ENCODE measurements at places on chromosomes 13 and 19.

DNA sequence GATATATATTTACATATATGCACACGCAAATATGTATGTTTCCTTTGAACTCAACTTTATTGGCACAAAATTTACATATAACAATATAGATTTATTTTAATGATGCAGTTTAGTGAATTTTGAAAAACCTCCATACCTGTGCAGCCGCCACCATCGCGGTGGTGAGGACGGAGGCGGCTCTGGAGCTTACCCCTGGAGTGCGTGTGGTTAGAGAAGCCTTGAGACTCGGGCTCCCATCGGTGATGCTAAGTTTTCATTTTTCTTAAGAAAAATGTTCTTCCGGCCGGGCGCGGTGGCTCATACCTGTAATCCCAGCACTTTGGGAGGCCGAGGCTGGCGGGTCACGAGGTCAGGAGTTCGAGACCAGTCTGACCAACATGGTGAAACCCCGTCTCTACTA is 31.8 kb downstream of the GJA3 start:
- DNase-seq = no peak

DNA sequence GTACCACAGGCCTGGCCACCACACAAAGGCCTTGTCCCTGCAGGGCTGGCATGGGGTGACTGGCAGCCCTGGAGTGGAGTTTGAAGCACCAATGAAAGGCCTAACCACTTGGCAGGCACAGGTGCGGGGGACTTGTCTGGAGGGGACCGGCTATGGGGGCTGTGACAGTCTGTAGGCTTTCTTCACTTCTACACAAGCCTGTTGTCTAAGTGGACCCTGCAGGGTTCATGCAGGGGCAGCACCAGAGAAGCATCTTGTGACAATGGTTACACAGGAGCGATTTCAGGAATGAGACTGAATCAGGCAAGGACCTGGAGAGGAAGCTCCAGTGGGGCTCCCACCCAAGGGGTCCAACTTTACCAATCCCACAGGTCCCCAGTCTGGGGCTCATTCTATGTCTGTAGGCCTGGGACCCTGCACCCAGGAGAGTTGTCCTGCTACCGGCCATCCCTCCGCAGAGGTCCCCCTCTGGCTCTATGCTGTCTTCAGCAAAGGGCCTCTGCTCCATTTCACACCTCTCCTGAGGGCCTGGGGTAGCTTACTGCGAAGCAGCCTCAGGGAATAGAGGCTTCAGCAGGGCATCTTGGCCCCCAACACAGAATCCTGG is 2.3 kb upstream of the ZNF837 start:
- no peak for DNase-seq

- no peak for DNase-seq
Measured at GRCh38 chr13:19860884-19861655, 2.4 kb downstream of the ZMYM5 start.

DNA sequence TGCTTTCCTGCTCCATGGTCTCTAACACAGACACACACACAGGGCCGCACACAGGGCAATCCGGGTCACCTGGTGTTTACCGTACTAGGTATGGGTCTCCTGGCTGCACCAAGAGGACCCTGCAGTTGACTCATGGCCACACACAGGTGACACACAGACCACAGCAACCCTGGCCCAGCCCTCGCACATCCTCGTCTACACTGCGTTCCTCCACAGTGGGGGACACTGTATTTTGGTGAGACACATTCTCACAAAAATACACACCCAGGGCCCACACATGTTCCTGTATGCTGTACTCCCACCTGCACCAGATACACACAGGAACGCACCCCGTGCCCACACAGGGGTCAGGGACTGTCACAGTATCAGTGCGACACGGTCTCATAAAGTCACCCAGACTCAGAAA is 12.8 kb downstream of the PDE4A start:
- no peak for DNase-seq

- DNase-seq = no peak
Measured at GRCh38 chr19:35330475-35330874, 1.5 kb downstream of the CD22 start.

DNA sequence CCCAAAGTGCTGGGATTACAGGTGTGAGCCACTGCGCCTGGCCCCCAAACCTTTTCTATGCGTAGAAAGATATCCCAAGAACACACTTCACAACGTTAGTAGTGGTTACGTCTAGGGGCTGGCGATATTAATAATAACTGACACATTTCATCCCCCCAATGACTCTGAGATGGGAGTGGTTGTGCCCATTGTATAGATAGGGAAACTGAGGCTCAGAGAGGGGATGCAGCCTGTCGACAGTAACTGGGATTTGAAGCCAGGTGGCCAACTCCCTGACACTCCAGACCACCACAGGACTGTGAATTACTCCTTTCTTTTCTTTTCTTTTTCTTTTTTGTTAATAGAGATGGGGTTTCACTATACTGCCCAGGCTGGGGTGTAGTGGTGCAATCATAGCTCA is 25.3 kb upstream of the PTPRS start:
- no peak for DNase-seq

- DNase-seq = no peak
Measured at GRCh38 chr13:78976696-78977095, 317.7 kb upstream of the OBI1 start.

DNA sequence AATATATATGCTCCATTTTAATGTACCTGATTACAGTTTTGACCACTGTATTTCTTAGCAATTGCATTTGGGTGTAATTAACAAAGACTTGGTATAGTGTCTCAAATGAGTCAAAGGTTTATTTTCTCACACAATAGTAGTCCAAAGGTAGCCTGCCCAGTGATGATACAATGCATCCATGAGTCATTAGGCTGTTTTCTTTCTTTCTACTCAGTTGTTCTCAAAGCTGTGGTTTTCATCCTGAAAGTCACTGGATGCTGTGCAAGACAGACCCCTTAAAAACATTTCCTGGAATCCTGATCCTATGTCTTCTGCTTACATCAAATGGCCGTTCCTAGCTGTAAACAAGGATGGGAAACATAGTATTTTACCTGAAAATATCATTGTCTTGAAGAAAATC is 651.2 kb upstream of the MIR17HG start:
- DNase-seq = no peak

- DNase-seq = no peak
Measured at GRCh38 chr19:32976223-32976805, 4.3 kb downstream of the FAAP24 start.

GRCh38 chr13:102561933-102562332 is 34.9 kb upstream of the TPP2 start:
- no peak for DNase-seq

DNA sequence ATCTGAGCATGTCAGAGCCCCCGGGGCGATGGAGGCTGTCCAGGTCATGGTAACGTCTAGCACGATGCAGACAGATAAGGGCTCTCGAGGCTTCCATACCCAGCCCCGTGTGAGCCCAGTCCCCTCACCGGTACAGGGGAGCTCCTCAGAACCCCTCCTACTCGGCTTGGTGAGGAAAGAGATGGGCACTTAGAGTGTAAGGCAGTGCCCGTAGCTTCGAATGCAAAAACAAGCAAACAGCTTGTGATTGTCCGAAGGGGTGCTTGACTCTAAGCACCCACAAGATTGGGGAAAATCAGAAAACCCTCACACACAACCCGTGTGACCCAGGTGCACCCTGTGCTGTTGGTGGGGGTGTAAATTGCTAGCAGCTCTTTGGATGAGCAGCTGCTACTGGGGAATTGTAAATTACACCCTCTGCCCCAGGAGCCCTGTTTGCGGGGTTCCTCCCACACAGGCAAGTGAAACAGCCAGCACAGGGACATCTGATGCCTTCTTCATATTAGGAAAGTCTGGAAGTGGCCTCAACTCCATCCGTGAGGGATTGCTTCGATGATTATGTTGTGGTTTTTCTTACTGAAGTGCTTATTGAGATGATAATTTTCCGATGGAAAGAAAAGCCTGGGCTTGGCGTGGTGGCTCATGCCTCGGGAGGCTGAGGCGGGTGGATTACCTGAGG is 918 bp upstream of the PSPN start:
- DNase-seq = no peak

GRCh38 chr13:37599519-37599918 is 951 bp upstream of the POSTN start:
- no peak for DNase-seq

GRCh38 chr13:25864116-25864515 is 187.7 kb downstream of the SHISA2 start:
- DNase-seq = no peak

- no peak for DNase-seq
Measured at GRCh38 chr13:103046676-103047075, 19.5 kb downstream of the SLC10A2 start.

DNA sequence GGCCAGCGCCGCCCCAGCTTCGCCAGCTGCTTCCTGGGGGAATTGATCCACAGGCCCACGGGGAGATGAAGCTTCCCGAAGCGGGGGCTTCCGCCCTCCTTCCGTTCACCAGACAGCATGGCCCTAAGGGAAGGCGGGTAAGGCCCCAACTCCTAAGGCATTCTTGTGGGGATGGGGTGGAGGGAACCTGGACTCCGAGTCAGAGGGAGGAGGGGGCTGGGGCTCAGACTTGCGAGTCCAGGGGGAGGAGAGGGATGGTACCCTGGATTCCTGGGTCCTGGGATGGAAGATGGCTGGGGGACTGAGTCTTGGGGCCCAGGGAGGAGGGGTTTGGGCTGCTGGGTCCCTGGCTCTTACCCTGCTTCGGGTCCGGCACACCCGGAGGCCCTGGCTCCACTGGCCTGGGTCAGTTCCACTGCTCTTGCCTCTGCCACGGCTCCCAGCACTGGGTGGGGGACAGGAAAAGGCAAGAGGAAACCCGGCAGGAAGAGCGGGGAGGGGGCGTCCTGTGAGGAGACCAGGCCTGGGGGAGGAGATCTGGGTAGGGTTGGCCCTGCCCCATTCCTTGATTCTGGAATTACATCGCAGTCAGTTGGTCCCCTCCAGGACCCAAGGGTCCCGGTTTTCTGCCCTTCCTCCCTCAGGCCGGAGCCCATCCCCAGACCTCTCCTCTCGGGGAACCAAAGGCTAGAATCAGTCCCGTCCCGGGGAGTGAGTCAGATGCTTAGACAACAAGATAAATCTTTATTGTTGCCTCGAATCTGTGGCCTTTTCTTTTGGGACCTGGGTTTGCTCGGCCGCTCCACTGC is at the start of gene RASIP1:
Gene RASIP1 (minus strand): TSS at position 447 of the 809 bp plus-strand sequence. CDS start 328 bp downstream, at position 119.
- DNase-seq = no peak

GRCh38 chr13:99977912-99978798 is 3.4 kb upstream of the ZIC2 start:
- DNase-seq = no peak

- no peak for DNase-seq
Measured at GRCh38 chr13:63501702-63502101, 2086.1 kb upstream of the PCDH20 start.

DNA sequence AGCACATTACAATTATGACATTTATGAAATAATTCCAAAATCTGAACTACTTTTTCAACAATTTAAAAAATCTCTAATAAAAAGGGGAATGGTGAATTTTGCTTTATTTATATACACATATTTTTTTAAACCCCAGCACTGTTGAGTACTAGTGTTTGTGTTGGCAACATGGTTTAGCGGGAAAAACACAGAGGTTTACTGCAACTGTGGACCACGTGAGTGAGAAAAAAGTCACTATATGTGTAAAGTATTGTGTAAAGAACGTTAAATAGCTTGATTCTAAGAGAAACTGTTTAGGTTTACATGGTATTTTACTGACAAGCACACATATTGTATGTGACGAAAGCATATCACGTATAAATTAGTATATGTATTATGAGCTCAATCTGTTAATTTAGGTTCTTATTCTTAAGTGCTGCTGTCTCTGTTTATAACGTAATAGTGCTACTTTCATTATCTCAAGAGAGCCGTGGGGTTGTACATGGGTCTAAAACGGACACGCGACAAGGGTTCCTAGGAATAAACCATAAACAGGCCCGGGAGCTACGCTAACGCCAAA is 617 bp downstream of the SKA3 start:
- no peak for DNase-seq

DNA sequence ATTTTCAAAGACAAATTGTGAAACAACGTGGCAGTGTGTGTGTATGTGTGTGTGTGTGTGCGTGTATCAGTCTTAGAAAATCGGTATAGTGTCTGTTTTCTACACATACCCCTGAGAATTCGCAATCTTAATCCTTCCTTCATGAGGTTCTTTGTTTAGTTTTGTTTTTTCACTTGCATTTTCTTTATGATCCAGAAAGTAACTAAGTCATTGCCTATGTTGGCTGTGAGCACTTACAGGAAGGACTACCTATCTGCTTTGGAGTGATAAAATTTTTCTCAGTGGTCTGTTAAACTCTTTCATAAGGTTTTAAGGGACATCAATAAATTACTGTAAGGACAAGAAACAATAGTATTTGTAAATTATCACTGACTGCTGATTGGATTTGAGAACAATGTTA is 1587.1 kb downstream of the PCDH9 start:
- no peak for DNase-seq

- no peak for DNase-seq
Measured at GRCh38 chr13:40243982-40244381, 422.5 kb downstream of the FOXO1 start.

- DNase-seq = no peak
Measured at GRCh38 chr13:41139296-41139966, 6.8 kb upstream of the KBTBD6 start.

Data from fibroblast of skin of left biceps (primary cell).